ENCODE measurements at places on chromosomes 7 and 10. TPM values are rescaled to one million over a fixed set of nuclear protein-coding genes. Genes with fewer than 3 reads are reported as not detected.

The SEM1 gene
- total RNA-seq = 152 TPM

The CFAP70 gene
- 0.03 TPM for total RNA-seq

The NOLC1 gene
- total RNA-seq = 95.2 TPM

The HGF gene
- not detected for total RNA-seq

The KCP gene
- 1.4 TPM for total RNA-seq
